ENCODE measurements at places on chromosomes 12 and 14.
A peak's percentile ranks its signal among the peaks of the same experiment; 100 is the strongest.

DNA sequence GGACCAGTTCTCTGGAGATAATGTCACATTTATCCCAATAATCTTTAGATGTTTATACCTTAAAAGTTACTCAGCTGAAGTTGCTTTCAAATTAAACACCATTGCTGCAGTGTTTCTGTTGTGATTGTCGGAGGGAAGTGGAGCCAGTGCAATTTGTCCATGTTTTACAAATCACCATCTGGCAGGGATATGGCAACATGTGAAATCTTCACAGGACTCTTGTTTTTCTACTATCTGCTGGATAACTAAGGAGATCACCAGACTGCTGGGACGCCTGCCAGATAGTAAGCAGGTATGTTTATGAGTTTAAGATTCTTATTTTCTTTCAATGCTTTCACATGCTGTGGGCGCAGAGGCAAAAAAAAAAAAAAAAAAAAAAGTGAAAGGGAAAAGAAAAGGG lies 100.3 kb upstream of the SOX5 start:
- DNase-seq, result no peak

DNA sequence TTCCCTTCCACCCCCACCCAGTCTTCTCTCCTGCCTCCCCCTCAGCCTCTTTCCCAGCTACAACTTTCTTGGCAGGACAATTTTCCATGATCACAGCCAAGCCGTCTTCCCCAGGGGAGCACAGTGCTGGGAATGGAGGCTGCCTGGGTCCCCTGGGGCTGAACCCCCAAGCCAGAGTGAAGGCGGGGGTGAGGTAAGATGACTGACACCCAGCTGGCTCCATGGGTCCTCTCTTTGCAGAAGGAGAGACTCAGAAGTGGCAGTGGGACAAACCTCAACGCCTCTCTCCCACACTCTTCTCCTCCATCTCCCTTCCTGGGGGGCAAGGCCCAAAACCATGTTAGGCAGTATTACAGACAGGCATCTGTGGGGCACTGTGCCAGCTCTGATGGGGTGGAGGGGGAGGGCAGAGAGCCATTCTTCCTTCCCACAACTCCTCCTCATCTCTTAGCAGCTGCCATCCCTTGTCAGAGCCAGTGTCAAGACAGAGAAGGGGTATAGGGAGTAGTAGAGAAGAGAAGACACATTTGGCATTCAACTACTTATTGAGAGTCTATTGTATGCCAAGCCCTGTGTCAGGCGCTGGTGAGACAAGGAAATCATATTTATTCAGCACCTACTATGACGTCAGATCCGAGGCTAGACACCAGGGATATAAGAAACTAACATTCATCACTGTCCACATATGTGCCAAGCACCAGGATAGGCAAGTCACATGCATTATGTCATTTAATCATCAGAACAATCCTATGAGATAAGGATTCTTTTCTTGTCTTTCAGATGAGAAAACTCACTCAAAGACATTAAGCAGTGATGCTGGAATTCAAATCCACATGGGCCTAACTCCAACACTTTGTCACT lies 3.6 kb downstream of the ITGA7 start:
- no peak for DNase-seq

DNA sequence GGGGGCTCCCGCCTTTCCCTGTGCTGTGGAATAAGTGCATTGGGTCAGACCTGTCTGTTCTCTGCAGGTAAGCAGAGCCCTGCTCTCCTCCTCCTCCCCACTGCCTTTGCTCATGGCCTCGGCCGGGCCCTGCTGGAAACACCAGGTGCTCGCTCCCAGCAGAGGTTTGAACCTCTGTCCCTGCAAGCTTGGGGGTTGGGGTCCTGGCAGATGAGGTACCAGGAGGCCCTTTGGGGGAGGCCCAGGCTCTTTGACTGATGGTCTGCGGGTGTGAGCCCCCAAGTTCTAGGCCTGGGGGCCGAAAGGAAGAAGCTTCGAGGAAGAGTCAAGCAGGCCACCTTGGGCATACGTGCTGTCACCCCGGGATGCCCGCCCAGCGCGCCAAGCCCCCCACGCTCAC lies 22.1 kb upstream of the CEP170B start:
- no peak for DNase-seq

GRCh38 chr12:78696267-78696666 lies 168.3 kb upstream of the SYT1 start:
- DNase-seq, result no peak

- no peak for DNase-seq
Observed at GRCh38 chr12:53191885-53192530, 11.3 kb upstream of the CSAD start.

DNA sequence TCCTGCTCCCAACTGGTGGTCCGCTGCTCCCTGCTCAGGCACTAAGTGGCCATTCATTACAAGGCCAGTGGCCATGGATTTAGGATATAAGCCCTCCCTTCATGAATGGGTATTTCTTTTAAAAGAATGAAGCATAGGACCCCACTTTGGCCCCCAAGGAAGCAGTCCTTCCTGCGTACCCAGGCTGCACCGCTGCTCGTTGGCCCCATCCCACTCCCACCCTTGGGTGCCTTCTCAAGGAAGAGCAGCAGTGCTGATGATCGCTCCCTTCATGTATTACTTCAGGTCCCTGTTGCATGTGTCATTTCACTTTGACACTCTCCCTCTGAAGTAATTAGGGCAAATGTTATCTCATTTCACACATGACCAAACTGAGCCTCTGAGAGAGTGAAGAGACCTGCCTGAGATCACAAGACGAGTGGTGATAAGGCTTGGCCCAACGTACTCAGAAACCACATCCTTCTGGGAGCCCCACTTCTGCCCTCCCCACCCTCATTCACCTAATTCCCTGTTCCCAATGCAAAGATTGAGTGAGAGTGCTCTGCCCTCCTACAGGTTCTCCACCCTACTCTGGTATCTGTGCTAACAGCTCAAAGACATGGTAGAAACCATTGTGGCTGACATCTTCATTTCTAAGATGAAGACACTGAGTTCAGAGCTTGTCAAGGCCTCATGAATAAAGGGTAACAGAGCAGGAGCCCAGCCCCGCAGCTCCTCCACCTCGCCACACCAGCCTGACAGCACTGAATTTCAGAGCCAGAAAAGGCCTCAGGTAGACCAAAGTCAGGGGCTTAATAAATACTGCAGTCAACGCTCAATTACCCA lies 10.3 kb upstream of the KRT2 start:
- no peak for DNase-seq

GRCh38 chr14:75578102-75578785 lies at the start of gene FLVCR2:
Gene FLVCR2, plus strand, starts transcription at chr14:75578620. Its CDS starts 353 bp downstream, at chr14:75578973.
- DNase-seq, result peak; percentile 62

GRCh38 chr14:51676549-51676948 lies 24.8 kb downstream of the FRMD6 start:
- no peak for DNase-seq

DNA sequence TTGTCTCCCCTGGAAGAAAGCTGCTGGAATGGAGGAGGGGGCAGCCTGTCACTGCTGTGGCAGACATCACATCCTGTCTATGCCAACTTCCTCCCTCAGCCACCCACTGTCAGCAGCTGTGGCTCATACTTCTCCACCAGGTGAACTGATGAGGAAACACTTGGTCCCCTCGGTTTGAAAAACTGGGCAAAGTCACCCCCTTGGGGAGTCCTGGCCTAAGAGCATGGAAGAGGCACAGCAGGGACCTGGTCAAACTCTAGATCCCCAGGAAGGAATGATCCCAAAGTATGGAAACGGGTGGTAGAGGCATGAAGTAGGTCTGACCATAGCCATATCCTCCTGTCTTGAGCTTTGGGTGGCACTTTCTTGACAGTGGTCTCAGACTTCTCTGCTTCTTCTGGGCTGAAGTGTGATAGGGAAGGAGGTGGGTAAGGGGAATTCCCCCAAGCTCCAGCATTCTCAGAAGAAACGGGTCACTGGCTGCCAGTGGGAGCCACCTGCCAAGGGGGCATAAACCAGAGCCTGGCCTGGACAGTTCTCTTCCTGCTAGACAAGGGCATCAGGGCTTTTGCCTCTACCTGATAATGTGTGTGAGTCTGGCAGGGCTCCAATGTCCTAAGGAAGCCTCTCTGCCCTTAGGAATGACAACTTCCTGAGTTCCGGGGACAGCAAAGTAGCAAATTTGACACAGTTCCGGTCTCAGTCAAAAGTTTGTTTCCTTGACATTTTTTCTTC lies 36.0 kb downstream of the FMNL3 start:
- peak; percentile 80 for DNase-seq

DNA sequence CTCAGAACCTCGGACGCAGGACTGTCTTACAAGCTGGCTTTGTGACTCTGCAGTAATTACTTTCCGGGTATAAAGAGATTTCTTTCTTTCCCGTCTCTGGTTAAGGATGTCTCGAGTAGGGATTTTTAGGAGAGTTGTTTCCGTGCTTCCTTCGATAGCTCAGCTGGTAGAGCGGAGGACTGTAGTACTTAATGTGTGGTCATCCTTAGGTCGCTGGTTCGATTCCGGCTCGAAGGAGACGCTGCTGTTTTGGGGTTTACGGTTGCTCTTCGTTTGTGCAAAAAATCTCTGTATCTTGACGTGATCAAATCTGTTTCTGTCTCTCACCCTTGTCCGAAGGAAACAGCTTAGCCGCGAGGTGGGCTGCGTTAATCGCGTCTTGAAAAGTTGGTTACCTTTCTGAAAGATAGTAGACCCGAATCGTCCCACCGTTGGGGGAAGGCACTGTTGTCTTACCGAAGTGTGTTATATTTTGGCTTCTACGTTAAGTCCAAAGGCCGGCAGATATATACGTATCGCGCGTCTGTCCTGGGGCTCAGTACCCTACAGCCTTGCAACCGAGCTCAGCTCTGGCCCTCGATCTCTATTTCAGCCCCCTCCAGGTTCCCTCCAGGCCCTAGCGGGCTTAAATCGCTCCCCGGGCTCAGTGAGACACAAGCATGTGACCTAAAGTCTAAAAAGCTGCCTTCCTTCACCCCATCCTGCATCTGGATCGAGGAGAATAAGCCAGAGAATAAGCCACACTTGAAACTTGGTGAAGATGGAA lies 1.1 kb upstream of the RNASE4 start:
- DNase-seq, result peak; percentile 89

GRCh38 chr12:131867891-131868675 lies 26.3 kb upstream of the ULK1 start:
- no peak for DNase-seq

- DNase-seq, result no peak
Observed at GRCh38 chr12:95582230-95583058, 31.2 kb upstream of the USP44 start.

GRCh38 chr12:130557886-130558765 lies 158.0 kb downstream of the RIMBP2 start:
- no peak for DNase-seq

DNA sequence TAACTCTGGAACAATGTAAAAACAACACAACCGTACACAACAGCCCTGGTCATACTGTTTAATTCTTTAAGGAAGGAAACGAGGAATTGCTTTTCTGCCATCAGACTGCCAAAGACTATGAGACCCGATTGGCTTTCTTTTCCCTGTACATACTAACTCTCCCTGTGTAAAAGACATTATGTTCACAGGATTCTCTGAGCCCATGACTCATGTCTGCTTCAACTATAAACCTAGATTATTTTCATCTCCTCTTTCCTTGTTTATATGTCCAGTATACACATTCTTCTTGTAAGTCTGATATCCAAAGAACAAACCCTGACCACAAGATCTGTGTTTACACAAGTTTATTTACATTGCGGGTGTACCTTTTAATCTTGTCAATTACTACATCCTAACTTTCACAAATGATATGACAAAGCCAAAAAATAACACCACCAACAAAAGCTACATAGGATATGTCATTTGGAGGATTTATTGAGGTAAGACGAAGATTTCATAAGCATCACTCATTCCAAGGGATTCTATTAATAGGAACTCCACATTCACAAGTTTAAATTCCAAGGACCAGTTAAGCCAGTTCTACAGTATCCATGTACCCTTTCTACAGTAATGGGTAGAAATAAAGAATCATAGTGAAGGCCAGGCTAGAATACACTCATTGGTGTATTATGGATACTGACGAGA lies 67.3 kb downstream of the STXBP6 start:
- no peak for DNase-seq

DNA sequence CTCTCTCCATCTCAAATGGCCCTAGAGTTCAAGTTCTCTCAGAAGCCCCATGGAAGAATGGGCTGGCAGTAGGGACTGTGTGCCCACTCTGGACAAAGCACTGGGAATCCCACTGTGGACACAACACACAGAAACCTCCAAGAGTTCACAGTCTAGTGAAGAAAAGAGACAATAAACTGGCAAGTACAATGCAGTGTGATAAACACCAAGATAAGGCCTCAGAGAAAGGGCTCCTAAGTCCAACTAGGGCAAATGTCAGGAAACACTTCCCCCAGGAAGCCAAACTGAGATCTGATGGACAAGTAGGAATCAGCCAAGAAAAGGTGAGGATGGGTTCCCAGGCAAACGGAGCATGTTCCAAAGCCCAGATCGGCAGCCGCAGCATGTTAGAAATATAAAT lies 5.4 kb downstream of the VSIG10 start:
- no peak for DNase-seq

GRCh38 chr12:75656648-75657047 lies 145.2 kb upstream of the KRR1 start:
- DNase-seq, result no peak

- DNase-seq, result no peak
Observed at GRCh38 chr12:20272801-20273200, 95.5 kb upstream of the PDE3A start.

DNA sequence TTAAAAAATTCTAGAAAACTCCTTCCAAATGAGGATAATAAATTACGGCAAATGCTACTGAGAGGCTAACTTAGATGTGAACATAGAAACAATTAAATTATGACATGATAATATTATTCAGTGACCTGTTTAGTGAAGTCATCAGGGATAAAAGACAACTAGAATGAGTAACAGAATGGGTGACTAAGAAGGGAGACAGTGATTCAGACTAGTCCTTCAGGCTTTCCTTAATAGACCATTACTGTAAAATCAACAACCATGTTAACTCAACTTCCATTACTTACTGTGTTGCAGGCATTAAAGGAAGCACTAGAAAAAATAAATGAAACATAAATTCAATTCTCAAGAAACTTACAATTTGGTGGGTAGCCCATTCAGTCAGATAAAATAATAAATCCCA lies 543.9 kb upstream of the LRFN5 start:
- DNase-seq, result no peak

GRCh38 chr12:82708061-82708879 lies 21.6 kb downstream of the TMTC2 start:
- DNase-seq, result no peak

- DNase-seq, result no peak
Observed at GRCh38 chr12:51200806-51201205, 17.1 kb downstream of the POU6F1 start.

GRCh38 chr12:48512855-48513254 lies 12.6 kb upstream of the OR8S1 start:
- no peak for DNase-seq

DNA sequence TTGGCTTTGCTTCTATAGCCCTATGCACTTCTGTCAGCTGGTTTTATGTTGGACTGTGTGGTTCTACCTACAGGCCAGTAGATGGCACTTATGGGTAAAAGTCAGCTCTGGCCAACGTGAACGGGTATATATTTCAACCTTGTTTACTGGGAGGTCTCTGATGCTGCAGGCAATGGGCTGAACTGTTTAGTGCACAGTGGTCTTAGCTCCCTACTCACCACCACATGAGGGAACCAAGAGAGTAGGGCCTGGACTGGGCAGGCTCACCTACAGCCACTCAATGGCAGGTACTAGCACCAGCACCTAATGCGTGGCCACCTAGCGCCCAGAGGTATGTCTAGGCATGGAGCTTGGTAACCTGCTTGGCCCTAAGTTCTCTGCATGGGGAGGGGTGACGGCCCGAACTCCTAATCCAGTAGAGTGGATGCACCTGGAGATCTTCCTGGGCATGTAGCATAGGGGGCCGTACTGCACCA lies 481.8 kb downstream of the TMEM117 start:
- peak; percentile 3 for DNase-seq
